Activated T-helper 1 cell treated with Interleukin-2 at 50 U/mL for 16 hours (primary cell): ENCODE measurements at places on chromosomes 16 and 17.

- peak; percentile 44 for DNase-seq
These were observed 15.6 kb upstream of the AURKB start for GRCh38 chr17:8225813-8226535.

DNA sequence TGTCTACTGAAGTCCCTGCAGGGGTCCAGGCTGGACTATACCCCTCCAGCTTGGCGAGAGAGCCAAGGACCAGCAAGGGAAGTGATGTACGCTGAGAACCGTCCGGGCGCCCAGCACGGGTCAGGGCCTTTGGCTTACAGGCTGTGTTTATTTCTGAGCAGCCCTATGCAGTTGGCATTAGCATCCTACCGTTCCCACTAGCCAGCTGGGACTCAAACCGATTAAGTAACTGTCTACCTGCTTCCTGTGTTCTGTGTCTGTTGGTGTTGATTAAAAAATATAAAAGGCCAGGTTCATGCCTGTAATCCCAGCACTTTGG lies 73.8 kb downstream of the CMIP start:
- DNase-seq = no peak

- DNase-seq = no peak
These were observed 28.5 kb upstream of the EFCAB13 start for GRCh38 chr17:47295037-47295873.

GRCh38 chr17:73166731-73167581 lies 2.1 kb downstream of the SSTR2 start:
- DNase-seq = no peak

DNA sequence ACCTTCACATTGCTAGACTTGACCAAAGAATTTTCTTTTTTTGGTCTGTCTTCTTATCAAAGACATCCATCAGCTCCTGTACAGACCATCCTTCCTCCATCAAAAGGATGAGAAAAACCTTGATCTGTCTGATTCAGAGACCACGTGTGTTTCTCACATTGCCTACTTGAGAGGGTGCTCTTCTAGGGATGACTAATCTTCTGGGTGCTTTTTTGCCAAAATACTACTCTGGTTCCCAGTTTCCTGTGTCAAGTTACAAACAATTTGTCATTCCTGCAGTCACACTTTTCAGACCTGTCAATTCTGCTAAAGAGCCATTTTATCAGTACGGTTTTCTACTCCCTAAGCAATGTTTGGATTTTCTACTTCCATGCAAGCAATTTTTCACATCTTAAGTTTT lies 492.2 kb downstream of the CDH11 start:
- no peak for DNase-seq

DNA sequence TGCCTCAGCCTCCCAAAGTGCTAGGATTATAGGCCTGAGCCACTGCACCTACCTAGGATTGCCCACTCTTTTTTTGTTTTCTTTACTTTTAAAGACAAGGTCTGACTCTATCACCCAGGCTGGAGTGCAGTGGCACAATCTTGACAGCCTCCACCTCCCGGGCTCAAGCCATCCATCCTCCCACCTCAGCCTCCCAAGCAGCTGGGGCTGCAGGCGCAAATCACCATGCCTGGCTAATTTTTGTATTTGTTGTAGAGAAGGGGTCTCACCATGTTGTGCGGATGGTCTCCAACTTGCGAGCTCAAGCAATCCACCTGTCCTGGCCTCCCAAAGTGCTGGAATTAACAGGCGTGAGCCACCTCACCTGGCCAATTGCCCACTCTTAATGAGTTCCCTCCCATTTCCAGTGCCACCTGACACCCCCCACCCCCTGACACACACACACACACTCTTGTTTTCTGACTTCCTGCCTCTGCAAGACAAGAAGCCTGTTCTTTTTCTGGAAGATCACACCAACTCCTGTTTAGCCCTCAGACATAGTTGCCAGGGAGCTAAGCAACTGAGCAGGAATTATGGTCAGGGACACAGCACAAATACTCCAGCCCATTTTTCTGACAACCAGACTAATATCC lies 2.6 kb downstream of the OVCA2 start:
- DNase-seq = no peak

DNA sequence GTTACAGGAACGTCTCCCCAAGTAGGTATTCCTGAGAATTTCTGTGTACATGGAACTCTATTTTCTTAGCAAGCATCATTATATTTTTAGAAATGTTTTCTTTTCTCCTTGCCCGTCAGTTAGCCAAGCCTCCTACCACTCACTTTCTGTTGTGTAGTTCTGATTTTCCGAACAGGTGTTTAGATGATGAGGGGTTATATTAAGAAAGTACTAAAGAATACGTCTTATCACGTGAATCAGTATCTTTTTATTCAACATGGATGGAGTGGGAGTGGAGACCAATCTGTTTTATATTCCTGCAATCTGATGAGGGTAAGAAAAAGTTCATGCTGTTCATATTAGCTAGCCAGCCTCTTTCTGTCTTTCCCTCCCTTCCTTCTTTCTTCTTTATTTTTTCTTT lies 29.4 kb downstream of the MSI2 start:
- no peak for DNase-seq

- DNase-seq = no peak
These were observed 22.1 kb downstream of the C17orf58 start for GRCh38 chr17:67974185-67974584.
